ENCODE measurements at places on chromosomes 13 and 19. TPM values are rescaled to one million over a fixed set of nuclear protein-coding genes. Genes with fewer than 3 reads are reported as not detected.

DNA sequence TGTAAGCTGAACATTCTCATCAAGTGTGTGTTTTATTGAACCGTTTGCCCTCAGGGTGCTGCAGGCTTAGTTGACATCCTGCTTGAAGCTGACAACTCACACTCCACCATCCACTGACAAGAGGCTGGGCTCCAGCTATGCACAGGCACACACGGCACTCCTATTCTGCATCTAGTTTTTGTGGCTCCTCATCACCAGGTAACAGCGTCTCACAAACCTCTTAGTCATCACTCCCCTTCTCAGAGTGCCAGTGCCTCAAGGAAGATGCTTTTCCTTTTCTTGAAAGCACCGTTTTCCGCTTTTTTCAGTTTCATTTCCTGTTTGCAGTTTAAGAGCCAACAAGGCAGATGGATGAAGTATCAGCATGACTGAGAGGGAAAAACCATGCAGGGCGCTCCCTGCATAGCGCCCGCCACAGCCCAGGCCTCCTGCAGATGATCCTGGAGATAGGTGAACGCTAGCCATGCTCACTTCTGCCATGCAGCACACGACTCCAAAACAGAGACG, 491.2 kb downstream of the COG6 start:
- DNase-seq: no peak

DNA sequence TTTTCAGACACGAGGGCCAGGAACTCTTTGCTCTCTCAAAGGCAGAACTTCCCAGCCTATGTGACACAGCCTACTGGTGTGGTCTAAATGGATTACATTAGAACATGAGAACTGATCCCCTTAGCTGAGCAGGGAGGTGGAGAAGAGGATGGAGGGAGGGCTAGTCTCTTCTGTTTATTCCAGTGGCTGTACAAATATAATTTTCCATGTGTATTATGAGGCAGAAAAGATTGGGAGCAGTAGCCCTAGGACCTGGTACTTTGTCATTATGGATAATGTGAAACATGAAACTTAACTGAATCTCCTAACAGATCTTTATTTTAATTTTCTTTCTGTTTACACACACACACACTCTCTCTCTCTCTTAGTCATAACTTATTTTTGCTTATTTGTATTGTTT, 82.1 kb downstream of the WDFY2 start:
- DNase-seq: no peak

DNA sequence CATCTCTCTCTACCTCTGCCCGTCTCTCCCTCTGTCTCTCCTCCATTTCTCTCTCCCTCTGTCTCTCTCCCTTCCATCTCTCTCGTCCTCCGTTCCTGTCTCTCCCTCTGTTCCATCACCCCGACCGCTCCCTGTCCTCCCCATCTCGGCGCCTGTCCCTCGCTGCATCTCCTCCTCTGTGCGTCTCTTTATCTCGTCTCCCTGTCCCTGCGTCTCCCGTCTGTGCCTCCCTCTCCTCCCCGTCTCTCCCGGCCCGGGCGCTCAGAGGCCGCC, 4.6 kb downstream of the GRIN2D start:
- DNase-seq: no peak

DNA sequence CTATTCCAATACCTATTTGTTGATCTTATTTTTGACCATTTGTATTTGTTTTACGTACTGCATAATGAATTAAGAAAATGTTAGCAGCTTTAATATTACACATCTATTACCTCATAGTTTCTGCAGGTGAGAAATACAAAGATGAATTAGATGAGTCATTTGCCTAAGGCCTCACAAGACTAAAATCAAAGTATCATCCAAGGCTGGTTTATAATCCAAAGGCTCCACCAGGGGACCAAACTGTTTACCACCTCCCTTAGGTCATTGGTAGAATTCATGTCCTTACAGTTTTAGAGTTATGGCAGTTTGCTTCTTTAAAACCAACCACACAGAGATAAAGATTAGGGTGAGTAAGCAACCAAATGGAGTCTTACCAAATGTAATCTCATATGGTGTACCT, 848.1 kb downstream of the SLITRK6 start:
- no peak for DNase-seq

The NUMBL gene
- total RNA-seq: 63.8 TPM

The SHC2 gene
- total RNA-seq: 29.1 TPM

Data from mesenteric fat pad (tissue), 1 donor.